ENCODE measurements at places on chromosomes 6 and 20.

DNA sequence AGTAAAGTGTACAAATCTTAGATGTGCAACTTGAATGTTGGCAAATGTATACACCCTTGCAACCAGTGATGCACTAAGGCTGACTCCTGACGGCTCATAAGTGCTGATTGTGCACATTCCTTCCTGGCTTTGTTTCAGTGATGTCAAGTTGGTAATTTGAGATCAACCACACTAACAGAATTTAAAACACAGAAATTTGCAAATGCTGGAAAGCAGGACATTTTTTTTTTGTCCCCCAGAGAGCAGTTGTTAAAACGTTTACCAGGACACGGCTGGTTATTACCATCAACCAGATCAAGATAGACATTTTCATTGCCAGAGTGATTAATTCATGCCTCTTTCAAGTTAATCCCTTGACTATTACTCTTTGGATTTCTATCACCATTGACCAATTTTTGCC is 735.6 kb downstream of the RFPL4B start:
- DNase-seq: no peak

- DNase-seq: no peak
These were observed 312.1 kb downstream of the GMDS start for GRCh38 chr6:1933292-1933691.

DNA sequence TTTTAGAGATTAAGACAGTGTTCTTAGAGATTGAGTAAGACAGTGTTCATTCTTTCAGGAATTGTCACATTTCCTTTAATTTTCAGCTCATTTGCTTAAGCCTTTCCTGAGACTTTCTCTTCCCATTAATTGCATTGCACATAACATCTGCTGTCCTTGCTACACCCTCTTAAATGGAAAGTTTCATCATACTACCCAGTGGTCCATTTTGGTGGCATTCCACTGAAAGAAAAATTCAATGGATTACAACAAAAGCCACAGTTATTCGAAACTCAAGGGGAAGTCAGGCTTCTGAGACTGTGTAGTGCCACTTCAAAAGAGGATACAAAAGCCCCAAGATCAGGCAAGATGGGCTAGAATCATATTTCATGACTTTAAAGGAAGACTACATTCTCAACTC is 64.0 kb downstream of the RSPO3 start:
- no peak for DNase-seq

GRCh38 chr6:75796723-75797122 is 47.7 kb downstream of the MYO6 start:
- DNase-seq: no peak

DNA sequence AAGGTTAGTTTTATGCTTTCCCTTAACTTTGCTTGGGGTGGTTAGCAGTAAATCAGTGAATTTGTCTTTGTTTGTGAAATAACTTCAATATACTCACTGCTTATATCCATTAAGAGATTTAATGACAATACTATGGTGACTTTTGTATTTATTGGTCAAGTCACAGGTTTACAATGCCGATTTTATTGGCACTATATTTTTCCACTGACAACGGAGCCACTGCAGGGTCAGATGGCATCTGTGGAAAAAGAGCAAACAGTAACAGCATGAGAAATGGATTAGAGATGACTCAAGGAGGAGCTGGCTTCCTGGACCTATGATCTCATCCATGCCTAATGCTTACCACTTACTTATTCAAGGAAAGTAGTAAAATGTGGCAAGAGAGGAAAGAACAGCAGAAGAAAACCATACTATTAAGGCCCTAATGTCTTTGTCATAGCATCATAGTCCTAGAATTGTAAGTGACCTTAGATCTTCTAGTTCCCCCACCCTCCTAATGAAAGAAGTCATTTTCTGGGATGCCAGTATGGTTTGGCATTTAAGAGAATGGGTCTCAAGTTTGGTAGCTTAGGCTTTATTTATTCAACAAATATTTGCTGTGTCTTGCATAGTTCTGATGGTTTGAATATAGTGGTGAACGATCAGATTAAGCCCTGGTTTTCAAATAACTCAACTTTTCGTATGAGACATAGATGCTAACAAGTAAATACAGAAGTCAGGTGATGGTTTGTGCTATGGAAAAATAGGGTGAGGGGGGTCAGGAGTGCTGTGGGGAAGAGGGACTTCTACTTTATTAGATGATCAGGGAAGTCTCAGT is 18.5 kb downstream of the RNF144B start:
- no peak for DNase-seq

DNA sequence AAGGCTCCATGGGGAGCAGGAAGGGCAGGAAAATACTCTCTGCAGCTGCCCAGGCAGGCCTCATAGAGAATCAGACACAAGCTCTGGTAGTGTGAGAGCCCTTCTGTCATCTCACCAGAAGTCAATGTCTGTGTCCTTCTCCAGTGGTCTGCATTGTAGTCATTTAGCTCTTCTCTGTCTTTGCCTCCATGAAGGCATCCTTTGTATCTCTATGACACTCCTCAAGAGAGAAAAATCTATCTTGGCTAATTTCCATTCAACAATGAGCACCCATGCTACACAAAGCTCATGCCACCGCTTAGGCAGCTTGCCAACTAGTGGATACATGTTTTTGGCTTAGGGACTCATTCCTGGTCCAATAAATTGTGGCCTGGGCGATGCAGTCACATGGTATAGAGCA is 92.1 kb downstream of the RNF217 start:
- no peak for DNase-seq

DNA sequence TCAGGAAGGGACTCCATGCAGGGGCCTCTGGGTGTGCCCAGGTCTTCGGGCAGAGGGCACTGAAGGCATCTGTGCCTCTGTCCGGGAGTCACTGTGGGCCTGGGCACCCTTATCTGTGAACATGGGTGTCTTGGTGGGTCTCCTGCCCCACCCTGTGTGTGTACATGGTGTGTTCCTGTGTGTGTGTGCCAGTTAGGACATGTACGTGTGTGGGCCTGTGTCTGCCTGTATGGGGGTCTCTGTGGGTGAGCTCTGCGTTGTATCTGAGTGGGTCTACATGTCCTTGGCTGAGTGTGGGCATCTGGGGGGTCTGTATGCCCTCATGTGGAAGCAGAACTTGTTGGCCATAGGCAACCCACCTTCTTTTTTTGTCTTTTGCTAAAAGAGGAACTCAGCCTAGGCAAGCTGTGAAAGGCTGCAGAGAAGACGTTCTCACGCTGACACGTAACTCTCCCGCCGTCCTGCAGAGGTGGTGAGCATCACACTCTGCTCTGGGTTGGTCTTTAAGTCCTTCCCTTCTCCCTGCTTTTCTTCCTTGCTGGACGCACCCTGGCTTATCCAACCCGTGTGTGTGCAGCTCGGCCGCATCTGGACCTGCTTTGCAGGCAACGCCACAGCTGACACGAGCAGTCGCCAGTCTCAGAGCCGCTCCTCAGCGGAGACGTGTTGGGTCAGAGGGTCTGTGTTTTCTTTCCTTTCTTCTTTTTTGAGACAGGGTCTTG is 532 bp upstream of the NPBWR2 start:
- no peak for DNase-seq

- DNase-seq: no peak
These were observed 157.5 kb downstream of the SCP2D1 start for GRCh38 chr20:18971121-18971520.

- no peak for DNase-seq
These were observed 91.7 kb downstream of the JARID2 start for GRCh38 chr6:15337582-15337981.

GRCh38 chr20:3728354-3728753 is 4.1 kb upstream of the HSPA12B start:
- DNase-seq: no peak

DNA sequence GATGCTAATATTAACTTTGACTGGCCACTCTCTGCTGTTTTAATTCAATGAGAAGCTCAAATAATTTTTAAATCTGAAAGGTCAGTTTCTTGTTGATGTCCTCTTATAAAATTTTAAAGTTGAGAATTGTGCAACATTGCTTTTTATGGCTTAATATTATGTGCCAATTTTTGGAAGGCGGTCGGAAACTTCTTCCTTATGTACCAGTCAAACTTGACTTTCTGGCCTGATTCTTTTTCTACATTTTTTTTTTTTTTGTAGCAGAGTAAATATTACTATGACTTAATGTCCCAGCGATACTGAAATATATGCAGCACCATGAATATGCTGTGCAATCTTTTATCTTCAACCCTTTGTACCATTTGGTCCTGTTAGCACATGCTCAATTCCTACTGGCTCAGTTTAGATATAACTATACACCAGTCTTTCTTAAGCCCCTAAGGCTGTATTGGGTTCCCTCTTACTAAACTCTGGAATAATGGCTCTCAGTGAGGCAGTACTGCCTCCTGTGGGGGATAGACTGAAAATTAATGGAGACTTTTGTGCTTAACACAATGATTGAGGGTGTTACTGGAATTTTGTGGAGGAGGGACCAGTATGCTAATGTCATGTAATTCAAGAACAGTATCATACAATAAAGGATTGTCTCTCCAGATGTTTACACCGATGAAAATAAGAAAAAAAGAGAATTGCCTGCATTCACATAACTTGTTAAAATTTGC is 156.4 kb upstream of the SYNCRIP start:
- no peak for DNase-seq

DNA sequence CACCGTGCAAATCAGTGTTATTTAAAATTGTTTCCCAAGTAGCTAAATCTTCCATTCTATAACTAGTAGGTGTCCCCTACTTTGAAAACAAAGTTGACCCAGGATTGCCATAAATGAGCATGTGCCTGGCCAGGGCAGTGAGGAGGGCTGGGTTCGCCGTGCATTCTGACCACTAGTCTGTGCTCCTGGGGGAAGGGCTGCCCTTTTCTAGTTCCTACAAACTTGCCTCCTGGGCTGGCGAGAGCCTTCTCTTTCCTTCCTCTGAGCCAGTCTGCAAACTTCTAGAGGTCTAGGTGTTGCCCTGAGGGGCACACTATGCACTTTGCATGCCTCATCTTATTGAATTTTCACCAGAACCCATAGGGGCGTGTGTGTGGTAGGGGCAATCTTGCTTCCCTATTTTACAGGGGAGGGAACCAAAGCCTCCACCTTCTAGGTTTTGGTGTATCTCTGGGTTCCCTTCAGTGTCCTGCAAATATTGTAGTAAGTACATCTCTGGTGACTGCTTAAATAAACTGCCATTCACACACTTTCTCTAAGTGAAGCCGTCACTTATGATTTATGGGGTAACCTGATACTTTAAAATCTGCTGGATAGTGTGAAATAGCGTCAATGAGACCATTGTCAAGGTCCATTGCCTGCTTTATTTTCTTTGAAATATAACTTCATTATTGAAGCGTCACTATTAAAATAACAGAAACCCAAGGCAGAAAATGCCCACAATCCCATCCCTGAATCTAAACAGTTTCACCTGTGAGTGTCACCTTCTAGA is 42.2 kb downstream of the CDH26 start:
- peak; percentile 60 for DNase-seq

- DNase-seq: peak; percentile 99
These were observed 6.2 kb upstream of the RNF217 start for GRCh38 chr6:124956018-124956417.

GRCh38 chr20:59334651-59335300 is 34.4 kb downstream of the EDN3 start:
- DNase-seq: no peak

DNA sequence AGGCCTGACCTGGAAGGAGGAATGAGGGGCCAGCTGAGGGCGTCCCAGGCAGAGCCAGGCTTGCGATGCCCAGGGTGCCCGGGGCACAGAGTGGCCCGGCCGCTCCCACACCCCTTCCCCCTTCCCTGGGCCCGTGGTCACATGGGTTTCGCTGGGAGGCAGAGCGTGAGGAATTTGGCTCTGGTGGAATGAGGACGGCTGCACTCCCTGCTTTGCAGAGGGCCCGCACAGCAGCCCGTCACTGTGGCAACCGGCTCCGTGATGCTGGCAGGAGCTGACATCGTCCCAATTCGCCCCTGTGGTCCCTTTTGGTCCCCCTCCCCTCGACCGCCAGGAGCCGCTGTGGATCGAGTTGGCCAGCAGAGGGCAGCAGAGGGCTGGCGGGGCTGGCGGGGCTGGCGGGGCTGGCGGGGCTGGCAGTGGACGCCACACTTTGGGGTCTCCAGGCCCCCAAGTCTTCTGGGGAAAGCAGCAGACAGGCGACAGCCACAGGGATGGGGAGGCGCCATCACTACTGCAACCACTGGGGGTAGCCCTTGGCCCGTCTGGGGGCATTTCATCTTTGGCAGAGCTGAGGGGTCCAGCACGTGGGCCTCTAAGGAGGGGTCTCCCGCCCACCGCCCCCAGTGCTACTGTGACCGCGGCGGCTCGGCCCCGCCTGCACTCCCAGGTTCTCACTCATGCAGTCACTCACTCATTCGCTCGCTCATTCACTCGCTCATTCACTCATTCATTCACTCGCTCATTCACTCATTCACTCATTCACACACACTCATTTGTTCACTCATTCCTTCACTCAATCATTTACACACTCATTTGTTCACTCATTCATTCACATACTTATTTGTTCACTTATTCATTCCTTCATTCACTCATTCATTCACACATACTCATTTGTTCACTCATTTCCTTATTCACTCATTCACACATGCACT is 49.7 kb upstream of the BHLHE23 start:
- peak; percentile 69 for DNase-seq

GRCh38 chr6:12490351-12490903 is 200.3 kb downstream of the EDN1 start:
- no peak for DNase-seq

- DNase-seq: no peak
These were observed 40.8 kb upstream of the TIAM2 start for GRCh38 chr6:154954347-154954746.

DNA sequence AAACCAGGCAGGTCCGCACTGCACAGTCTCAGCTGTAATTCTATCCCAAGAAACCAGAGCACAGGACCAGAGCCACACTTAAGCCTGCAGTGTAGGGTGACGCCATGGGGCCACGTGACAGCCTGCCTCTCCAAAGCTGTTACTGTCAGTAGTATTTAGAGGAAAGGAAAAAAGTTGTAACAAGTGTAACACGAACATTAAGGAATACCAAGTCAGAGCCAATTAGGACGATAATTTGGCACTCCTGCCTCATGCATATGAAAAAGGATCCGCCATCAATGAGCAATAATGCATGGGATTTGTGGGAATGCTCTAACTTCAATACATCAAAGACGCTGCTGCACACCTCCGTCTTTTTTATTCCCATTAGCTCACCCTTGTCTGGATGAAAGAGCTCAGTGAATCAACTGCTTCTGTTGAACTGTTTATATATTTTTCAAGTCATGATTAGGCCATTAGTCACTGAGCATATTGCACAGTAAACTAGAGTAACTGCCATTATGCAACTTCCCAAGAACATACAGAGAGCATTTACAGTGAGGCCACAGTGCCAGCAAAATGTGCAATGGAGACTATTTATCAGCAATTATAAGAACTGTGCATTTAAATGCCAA is 79.9 kb downstream of the ATXN1 start:
- no peak for DNase-seq
